ENCODE measurements at places on chromosomes 2 and 18. TPM values are rescaled to one million over a fixed set of nuclear protein-coding genes. Genes with fewer than 3 reads are reported as not detected.
A peak's percentile ranks its signal among the peaks of the same experiment; 100 is the strongest.

GRCh38 chr2:118114863-118115262, 26.6 kb downstream of the INSIG2 start:
- no peak for DNase-seq

GRCh38 chr2:54063967-54064535, 51.4 kb upstream of the ACYP2 start:
- no peak for DNase-seq

DNA sequence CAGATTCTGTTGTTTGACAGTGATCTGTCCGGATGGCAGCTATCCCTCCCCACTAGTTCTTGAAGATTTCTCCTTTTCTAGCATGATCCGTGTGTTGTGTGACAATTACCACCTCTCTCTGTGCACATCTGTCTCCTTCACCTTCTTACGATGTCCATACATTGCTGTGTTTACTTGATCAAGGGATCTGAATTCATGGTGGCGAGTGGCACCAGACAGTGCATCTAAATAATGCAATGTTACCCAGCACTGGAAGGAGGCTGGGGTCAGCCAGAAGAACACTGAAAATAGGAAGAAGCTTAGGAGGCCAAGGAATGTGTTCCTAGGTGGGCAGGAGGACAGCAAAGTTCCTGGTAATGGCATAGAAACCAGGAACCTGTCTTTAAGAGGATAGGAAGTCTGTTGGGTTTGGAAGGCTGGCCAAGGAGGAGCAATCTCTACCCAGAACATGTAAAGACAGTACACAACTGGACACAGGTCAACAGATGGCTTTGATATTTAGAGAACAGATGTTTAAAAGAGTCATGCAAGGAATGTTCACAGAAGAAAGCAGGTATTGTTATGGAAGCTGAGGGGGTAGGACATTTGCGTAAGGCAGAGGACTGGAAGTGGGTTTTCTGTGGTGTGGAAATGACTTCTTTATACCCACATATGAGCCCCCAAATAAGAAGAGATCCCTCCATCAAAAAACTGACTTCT, 126.4 kb downstream of the HRH4 start:
- no peak for DNase-seq

- peak; percentile 89 for DNase-seq
Measured at GRCh38 chr18:60019463-60019840, 119.7 kb downstream of the PMAIP1 start.

Gene CYBRD1
- 338 TPM for total RNA-seq

Gene CCDC74A
- 15.9 TPM for total RNA-seq

- DNase-seq = no peak
Measured at GRCh38 chr2:73700661-73701447, 36.3 kb downstream of the TPRKB start.

Gene SLC4A3
- 2.5 TPM for total RNA-seq

DNA sequence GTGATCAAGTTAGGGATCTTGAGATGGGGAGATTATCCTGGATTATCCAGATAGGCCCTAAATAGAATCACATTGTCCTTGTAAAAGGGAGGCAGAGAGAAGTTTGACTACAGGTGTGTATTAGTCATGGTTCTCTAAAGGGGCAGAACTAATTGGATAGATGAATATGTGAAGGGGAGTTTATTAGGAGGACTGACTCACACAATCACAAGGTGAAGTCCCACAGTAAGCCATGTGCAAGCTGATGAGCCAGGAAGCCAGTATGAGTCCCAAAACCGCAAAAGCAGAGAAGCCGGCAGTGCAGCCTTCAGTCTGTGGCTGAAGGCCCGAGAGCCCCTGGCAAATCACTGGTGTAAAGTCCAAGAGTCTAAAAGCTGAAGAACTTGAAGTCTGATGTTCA, 275.8 kb downstream of the KCNS3 start:
- DNase-seq = no peak

Gene LRPPRC
- total RNA-seq = 58.6 TPM

Gene RAMP1
- 4.4 TPM for total RNA-seq

Gene MYO1B
- total RNA-seq = 246 TPM

Gene CROCC2
- total RNA-seq = under 0.01 TPM

Gene BMP10
- total RNA-seq = not detected

Gene ZNF521
- 27.5 TPM for total RNA-seq

Gene CHST10
- 11.8 TPM for total RNA-seq

Gene LCT
- under 0.01 TPM for total RNA-seq

Gene DNAJC5G
- total RNA-seq = not detected

Gene BOLL
- not detected for total RNA-seq

- no peak for DNase-seq
Measured at GRCh38 chr18:64083916-64084315, 65.0 kb downstream of the LINC00305 start.

DNA sequence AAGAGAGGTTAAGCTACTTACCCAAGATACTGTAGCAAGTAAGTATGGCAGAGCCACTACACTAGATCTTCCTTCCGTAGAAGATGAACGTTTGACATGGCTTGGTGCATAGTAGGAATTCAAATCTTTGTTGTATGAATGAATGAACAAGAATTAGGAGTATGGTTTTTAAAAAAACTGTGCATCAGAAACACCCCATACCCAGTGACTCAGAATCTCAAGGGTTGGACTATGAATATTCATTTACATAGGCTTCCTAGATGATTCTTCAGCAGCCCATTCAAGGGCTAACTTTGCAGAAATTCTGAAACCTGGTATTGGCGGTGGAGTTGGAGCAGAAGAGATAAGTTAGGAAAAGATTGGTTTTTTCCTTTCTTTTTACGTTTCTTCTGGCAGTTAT, 5.4 kb downstream of the ACTR3 start:
- DNase-seq = no peak

DNA sequence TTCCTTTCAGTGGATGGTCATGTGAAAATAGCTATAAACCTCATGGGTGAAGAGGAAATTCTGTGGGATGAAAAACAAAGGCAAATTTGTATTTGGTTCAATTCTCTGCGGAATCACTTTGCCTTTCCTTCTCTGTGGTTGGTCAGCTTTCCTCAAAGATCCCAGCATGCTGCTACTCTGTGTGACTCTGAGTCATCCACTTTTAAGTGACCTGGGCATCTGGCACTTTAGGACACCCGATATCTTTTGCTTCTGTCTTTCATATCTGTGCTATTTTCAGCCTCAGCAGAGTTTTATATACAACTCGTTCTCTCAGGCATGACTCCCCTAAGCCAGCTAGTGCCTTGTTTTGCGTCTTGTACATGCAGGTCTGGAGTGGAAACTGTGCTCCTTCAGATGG, 217.0 kb upstream of the PIEZO2 start:
- DNase-seq = peak; percentile 67

DNA sequence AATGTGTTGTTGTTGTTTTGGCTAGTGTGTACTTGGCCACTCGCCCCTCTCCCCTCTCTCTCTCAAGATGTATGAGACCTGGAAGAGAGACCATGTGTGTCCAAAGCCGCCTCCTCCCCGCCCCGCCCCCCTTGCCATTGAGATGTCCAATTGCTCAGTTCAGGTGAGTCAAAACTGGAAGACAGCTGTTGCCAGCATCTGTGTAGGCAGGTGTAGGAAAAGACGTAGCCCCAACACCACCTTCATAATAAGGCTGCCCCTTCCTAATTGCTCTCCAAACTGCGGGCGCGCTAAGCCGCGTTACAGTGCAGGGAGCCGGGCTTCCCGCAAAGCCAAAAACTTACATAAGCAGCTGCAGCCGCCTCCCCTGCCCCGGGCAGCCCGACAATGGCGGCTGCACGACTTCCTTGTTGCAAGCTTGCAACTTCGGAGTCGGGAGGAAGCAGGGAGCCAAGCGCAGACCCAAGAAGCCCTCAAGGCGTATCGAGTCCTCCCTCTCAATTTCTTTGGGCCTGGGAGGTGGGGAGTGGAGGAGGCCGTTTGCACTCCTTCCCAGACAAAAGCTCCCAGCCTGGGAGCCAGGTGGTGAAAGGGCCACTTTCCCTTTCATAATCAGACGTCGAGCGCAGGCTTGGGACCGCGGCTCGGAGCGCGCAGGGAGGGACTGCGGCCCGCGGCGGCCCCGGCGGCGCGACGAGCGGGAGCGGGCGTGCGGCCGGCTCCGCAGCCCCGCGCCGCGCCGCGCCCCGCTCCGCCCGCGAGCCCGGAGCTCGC, 882 bp downstream of the ZBTB14 start:
- peak; percentile 85 for DNase-seq

Gene STK11IP
- total RNA-seq = 19.4 TPM

- DNase-seq = no peak
Measured at GRCh38 chr2:15846626-15847025, 93.7 kb upstream of the MYCN start.

DNA sequence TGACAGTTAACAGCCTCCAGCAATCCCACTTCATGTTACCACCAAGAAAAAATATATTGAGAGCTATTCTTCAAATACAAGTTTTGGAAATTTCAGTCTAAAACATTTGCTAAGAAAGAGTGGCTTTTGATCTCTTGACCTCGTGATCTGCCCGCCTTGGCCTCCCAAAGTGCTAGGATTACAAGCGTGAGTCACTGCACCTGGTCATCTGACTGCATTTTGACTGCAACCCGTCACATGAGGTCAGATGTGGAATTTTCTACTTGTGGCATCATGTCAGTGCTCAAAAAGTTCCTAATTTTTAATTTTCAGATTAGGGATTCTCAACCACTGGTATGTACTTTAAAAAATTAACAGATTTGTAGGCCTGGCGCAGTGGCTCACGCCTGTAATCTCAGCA, 9.1 kb upstream of the CLK1 start:
- no peak for DNase-seq

DNA sequence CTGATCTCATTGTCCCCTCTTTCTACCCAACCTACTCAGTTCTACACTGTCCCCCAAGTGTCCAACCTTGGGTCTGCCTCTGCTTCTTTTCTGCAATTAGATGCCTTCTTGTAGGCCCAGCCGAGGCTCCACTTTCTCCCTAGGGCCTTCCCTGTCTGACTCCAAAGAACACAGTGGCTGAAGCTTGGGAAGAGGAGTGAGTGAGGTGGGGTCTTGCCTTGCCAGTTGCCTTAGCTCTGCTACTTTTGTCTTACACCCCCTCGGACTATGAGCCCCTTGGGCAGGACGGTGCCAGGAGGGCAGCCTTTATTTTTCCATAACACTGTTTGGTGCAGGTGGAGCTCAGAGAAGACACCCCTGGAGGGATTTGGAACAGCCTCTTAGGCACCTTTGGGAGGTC, 345.1 kb downstream of the CYP26B1 start:
- no peak for DNase-seq

GRCh38 chr2:110883406-110883805, 151.0 kb downstream of the ACOXL start:
- peak; percentile 70 for DNase-seq

GRCh38 chr2:129192841-129193253, 786.6 kb upstream of the RAB6C start:
- no peak for DNase-seq

- peak; percentile 85 for DNase-seq
Measured at GRCh38 chr18:79491081-79491551, 95.4 kb downstream of the NFATC1 start.

GRCh38 chr2:216017365-216017764, 4.0 kb upstream of the MREG start:
- peak; percentile 39 for DNase-seq

GRCh38 chr18:29154196-29154757, 977.3 kb upstream of the CDH2 start:
- no peak for DNase-seq

Gene LYG2
- not detected for total RNA-seq

- no peak for DNase-seq
Measured at GRCh38 chr2:51220606-51221005, 188.7 kb upstream of the NRXN1 start.

Gene TDRD15
- total RNA-seq = not detected

Gene DYNAP
- total RNA-seq = not detected

Gene ACVR2A
- 39.4 TPM for total RNA-seq

DNA sequence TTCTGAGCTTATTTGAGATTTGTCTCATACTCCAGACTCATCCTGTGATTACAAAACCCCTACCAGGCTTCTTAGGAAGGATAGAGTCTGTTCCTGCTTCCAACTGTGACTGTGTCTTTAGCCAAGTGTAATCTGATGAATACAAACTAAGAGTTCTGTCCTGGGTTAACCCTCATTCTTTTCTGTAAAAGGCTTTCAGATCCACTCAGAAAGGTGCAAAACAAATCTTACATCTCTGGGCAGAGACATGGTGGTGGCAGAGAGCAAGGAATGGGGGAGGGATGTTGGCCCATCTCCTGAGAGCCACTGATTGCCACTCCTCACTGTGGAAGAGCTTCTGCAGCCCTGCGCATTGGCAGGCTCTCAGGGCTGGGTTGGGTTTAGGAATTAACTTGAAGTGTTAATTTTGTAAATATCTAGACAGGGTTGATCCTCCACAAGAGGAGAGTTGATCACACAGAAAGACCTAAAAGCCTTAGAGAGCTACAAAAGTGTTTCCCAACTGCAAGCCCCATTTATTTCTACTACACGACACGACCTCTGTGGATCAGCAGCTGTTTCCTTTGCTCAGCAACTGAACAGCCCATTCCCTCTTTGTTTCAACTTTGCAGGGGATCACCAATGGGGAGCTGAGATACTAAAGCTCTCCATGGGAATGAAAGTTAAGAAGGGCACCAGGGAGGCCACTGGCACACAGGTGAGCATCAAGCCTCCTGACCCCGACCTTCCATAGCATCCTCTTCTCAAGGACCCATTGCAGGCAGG, 23.7 kb upstream of the SPTBN1 start:
- no peak for DNase-seq

Gene PLGLB2
- total RNA-seq = 3.2 TPM

Gene MYL12A
- total RNA-seq = 572 TPM

DNA sequence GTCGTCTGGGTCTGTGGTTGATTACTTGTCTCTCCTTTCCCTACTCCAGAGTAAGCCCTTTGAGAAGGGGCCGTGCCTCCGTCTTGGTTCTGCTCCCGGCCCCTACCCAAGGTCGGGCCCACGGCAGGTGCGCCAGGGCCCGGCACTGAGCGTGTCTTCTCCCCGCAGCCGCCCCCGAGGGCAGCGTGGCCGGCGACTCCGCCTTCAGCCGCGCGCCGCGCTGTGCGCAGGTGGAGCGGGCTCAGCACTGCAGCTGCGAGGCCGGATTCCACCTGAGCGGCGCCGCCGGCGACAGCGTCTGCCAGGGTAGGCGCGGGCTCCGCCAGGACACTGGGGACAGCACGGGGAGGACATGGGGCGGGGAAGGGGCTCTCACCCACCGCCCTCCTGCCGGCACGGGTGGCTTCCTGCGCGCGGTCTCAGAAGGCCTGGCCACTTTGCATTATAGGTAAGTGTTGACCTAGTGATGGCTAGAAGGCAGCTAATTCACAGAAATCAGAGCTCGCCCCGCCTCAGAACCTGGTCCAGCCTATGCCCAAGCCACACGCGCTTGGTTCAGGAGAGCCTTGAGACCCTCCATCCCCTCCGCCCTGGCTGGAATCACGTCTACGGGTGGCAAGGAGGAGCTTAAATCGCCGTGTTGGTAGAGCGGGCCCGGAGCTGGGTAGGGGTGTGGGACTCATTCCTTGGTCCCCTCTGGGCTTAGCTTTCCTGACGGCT, 43.5 kb downstream of the FBLN7 start:
- DNase-seq = no peak

DNA sequence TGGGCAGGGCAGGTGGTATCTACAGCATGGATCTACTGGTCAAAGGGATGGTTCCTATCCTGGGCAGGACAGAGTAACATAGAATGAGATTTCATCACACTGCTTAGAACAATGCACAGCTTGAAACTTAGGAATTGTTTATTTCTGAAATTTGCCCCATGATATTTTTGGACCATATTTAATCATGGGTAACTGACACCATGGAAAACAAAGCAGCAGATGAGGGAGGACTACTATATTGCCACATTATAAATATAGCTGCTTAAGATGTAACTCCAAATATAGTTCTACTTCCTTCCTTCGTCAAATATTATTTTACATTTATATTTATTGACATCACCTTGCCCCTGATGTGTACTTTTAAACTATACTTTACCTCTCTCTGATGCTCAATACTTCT, 254.7 kb downstream of the PTPRM start:
- no peak for DNase-seq
